C1 segment of cervical spinal cord (tissue), 14 donors: ENCODE measurements at places on chromosomes 16 and 17.
A peak's percentile ranks its signal among the peaks of the same experiment; 100 is the strongest.

- DNase-seq = no peak
These were observed 111.7 kb downstream of the IRF8 start for GRCh38 chr16:86010680-86011141.

GRCh38 chr16:75727221-75727620, 931 bp upstream of the CPHXL start:
- no peak for DNase-seq

- DNase-seq = no peak
These were observed 59.2 kb upstream of the LGALS9 start for GRCh38 chr17:27571563-27572352.

DNA sequence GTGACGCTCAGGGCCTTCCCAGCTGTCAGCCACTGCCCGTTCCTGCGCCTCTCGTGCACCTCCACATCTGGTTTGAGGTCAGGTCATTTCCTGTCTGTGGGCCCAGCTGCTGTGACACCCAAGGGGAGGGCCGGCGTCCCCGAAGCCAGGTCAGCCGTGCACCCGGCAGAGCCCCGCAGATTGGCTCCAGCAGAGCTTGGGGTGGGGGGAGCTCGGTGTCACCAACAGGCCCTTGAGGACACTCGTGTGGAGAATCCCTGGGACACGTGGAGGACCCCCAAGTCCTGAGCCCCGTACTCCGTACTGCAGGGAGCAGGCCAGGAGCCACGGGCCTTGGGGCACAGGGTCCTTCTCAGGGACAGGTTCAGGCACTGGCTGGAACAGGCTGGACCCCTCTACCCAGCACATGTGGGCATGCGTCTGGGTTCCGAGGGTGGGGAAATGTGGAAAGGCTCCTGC, 4.8 kb downstream of the SPATA2L start:
- DNase-seq = no peak

- DNase-seq = no peak
These were observed 41.7 kb upstream of the CREBBP start for GRCh38 chr16:3922241-3922640.

DNA sequence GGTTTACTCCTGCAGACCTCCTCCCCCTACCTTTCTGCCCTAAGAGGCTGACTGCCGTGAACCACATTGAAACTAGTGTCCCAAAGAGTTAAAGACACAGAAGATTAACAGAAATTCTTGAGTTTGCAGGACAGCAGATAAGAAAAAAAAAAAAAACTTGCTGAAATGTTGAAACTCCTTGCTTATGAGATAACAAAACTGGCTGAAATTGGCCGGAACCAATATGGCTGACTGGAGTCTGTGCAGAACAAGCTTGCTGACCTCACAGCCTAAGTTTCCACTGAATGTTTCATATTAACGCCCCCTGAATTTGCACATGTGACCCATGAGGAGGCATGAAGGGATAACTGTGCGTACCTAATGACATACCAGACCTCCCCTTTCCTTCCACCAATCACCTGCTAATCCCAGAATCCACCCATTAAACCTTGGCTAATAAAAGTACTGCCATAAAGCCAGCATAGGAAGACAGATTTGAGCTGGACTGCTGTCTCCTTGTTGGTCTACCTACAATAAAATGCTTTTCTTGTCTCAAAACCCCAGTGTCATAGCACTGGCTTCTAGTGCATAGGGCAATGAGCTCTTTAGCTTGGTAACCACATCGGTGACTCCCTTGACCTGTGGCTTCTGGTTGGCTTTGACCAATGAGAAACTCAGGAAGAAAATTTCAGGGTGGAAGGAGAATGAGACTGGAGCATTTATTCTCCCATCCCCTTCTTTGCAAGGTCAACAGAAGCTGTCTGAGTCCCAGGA, 80.1 kb downstream of the PMP22 start:
- no peak for DNase-seq

GRCh38 chr16:10617662-10618420, 37.4 kb upstream of the EMP2 start:
- no peak for DNase-seq

- DNase-seq = no peak
These were observed 425.1 kb downstream of the MAF start for GRCh38 chr16:79175286-79176057.

- no peak for DNase-seq
These were observed 262.6 kb upstream of the MYOCD start for GRCh38 chr17:12402963-12403622.

GRCh38 chr16:17333229-17333628, 137.5 kb downstream of the XYLT1 start:
- no peak for DNase-seq

GRCh38 chr16:50390914-50391716, 22.3 kb upstream of the BRD7 start:
- no peak for DNase-seq

- DNase-seq = no peak
These were observed 1.2 kb upstream of the CD300LG start for GRCh38 chr17:43845766-43846165.

GRCh38 chr16:56830669-56831068, 34.3 kb upstream of the SLC12A3 start:
- DNase-seq = no peak

- DNase-seq = no peak
These were observed 2.6 kb downstream of the GPR179 start for GRCh38 chr17:38341035-38341721.

GRCh38 chr16:67284699-67285646, 5.6 kb downstream of the PLEKHG4 start:
- peak; percentile 6 for DNase-seq

- DNase-seq = no peak
These were observed 1.6 kb downstream of the CCP110 start for GRCh38 chr16:19525385-19525723.

DNA sequence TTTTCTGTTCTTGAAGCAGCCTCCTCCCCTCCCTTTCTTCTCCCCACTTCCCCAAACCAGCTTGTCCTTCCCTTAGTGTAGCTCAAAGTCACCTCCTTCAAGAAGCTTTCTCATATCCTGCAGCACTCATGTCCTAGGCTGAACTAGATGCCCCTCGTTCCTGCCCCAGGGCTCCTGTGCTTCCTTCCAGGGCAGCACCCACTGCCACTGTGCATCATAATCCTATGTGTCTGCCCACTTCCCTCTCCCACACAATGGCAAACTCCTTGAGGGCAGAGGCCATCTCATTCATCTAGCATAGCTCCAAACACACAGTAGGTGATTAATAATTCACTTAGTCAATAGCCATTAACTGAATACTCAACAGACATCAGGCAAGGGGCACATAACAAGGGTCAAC, 6.9 kb upstream of the TMEM132E start:
- DNase-seq = no peak

DNA sequence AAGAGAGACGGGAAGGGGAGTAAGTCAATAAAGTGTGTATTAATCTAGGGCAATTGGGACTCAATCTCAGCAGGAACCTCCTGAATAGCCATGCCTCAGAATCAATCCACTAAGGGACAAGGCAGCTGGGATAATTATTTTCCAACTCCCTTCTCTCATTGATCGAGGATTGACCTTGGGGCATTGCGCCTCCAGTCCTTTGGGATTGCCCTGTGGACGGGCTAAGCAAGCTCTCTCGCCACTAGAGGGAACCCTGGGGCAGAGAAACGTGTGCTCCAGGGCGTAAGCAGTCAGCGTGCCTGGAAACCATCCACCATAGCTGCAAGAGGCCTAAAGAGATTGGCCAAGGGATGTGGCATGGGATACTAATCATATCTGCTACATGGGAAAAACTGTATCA, 53.9 kb upstream of the ERCC4 start:
- DNase-seq = no peak

DNA sequence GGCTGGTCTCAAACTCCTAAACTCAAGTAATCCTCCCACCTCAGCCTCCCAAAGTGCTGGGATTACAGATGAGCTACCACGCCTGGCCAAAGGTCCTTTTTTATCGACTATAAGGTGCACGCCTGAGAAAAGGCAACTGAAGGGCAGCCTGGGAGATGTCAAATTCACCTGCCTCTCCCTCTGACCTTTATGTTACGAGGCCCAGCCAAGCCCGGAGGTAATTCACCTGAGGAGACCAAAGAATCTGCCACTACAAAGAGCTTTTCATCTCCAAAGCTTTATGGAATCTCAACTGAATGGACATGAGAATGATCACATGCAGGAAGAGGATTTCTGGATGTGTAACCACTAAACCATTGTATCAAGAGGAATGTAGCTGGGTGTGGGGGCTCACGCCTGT, 37.2 kb downstream of the LYRM1 start:
- no peak for DNase-seq

- DNase-seq = no peak
These were observed 27.0 kb upstream of the CAPNS2 start for GRCh38 chr16:55539488-55539887.

DNA sequence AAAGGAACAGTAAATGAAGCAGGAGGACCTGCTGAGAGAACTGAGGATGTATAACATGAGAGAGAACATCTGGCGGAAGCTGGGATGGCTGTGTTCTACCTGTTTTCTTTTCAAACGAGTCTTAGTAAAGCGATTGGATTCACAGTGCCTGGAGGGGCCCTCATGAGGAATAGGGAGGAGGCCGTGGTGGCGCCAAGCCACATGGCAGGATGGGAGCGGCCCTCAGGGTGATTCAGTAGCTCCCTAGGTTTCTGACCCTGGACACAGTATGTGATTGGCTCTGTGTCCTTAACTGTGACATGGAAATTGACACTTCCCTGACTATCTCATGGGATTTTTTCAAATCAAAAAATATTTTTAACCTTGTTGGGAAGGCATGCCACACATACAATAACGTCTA, 32.1 kb downstream of the USP43 start:
- no peak for DNase-seq

DNA sequence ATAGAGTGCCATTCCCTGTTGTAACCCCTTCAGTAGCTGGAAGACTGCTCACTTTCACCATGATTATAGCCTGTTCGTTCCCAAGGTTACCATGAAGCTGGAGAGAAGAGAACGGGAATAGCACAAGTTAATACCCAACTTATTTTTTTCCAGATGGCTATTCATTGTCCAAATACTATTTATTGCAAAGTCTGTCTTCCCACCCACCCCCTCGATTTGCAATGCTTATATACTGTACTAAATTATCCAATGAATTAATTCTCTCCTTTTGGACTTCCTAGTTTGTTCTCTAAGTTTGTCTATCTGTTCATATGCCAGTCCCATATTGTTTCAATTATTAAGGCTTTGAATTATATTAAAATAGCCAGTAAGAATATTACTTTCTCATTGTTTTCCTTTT, 231.0 kb downstream of the RAB11FIP4 start:
- DNase-seq = no peak

GRCh38 chr16:2531371-2531695, at the start of gene CEMP1:
CEMP1 (minus strand) TSS chr16:2531408; CDS start chr16:2531073, 335 bp downstream.
- no peak for DNase-seq

DNA sequence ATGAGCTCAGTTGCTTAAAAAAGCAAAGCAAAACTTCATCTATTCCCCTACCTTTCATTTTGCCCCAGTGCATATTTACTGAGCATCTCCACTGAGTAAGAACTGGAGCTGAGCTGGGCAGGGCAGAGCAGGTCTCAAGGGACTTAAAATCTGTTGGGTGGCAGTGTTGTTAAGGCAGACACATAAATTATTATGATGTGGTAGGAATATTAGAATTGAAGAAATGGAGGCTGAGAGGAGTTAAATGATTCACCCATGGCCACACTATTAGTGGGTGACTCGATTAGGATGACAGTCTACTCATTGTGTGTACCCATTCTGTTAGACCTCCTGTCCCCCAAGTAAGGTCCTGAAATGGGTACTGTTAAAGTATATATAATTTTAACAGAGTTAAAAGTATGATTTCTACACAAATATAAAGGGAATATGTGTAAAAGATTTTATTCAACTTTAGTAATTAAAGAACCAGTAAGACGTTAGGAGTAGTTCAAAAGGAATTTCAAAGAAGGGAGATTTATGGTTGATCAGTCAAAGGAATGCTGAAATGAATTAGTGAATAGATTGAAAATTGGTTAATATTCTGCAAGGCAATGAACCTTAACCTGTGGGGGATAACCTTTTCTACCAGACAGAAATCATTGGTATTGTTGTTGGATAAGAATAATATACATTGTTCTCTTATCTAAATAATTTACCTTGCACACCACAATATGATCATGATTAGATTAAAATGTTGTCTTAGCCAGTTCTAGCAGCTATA, 17.5 kb downstream of the ITGB3 start:
- DNase-seq = no peak

DNA sequence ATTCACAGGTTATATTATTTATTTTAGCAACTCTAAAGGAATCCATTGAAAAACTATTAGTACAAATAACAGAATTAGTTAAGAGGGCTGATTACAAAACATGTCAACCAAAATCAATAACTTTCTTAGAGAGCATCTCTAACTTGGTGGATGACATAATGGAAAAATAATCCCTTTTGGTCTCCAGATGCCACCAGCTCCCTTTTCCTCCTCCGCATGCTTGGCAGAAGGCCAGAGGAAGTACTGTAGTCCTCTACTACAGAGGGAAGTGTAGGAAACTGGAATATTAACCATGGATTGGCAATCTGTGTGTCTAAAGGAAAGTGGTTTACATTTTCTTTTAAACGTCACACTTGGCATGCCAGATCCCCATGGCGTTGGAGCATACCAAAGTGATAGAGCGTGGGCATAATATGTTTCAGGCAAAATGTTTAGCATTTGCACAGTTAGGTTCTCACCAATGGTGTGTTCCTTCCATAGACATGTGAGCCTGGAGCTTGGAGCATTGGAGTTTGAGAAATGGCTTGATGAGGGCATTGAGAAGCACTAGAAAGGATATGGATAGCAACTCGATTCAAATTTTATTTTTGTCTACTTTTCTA, 106.3 kb downstream of the PRKCB start:
- no peak for DNase-seq

- no peak for DNase-seq
These were observed 24.2 kb downstream of the RDM1 start for GRCh38 chr17:35906191-35906925.

DNA sequence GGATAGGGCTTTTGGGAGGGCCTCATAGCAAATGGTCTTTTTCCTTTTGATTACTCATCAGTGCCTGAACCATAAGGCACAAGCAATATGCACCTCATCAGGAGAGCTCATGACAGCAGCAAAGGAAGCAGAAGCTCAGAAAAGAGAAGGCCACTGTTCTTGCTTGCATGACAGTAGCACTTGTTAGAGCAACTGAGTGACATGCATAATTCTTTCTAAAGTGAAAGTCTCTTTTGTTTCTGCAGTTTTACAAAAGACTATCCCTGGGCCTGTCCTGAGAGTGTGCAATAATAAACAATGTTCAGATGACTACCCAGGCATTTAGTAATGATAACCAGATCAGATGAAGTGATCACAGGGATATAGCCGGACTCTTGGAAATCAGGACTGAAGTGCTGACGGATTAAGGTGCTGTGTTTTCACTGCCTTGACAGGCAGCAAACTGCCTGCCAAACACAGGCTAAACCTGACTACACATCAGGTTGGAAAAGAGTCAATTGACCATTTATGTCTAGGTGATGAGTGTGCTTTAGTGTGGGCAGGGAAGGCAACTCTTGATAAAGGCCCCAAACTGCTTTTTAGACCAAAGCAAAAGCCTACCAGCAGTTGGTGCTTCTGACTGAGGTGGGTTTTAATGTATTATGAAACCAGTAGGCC, 1860.3 kb downstream of the TP53TG3F start:
- no peak for DNase-seq
